Fibroblast of villous mesenchyme (primary cell): ENCODE measurements at places on chromosomes 5 and 9. TPM values are rescaled to one million over a fixed set of nuclear protein-coding genes. Genes with fewer than 3 reads are reported as not detected.
A peak's percentile ranks its signal among the peaks of the same experiment; 100 is the strongest.

IRX1 gene
- not detected in 2 replicates for total RNA-seq

GRCh38 chr9:113963017-113963620 lies 87.0 kb downstream of the ZNF618 start:
- peak; percentile 76 for DNase-seq

PCDHGC4 gene
- total RNA-seq = 2.6 and 2.9 TPM in 2 replicates

DNA sequence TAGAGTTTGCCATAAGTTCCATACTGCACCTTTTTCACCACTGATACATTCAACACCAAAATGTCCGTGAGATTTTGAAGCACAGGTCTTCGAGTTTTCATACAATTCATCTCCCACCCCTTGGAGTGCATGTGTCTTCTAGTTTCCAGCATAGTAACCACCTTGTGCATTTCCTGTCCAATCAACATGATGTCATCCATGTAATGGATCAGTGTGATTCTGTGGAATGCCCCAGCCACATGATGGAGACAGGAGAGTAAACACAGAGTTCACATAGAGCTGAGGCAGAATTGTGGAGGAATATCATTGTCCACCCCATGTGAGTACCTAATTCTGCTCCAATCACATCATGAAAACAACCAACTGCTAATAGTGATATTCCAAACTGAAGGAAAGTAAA lies 441.5 kb upstream of the CDH6 start:
- DNase-seq = no peak

HTR1A gene
- not detected in 2 replicates for total RNA-seq

PCDHGA8 gene
- total RNA-seq = 3.0 and 3.2 TPM in 2 replicates

GRCh38 chr9:2876726-2877125 lies 32.8 kb upstream of the PUM3 start:
- DNase-seq = no peak

RPL7A gene
- 1,651 and 1,997 TPM in 2 replicates for total RNA-seq

DNA sequence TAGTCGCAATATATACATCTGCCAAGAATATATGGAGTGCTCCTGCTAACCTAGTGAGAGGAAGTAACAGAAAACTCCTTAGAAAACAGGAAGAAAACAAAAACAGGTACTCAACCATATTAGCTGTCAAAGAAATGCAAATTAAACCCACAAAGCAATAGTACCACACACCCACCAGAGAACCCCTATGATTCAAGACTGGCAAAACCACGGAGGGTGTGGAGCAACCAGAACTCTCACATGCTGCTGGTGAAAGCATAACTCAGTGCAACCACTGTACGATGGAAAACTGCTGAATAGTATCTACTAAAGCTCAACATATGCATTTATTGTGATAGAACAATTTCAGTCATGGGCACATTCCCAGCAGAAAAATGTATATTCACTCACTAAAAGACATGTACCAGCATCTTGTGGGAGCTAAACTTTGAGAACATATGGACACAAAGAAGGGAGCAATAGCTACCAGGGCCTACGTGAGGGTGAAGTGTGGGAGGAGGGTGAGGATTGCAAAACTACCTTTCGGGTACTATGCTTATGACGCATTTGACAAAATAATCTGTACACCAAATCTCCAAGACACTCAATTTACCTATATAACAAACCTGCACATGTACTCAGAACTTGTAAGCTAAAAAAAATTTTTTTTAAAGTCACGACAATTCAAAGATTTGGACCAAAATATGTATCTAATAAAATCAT lies 34.0 kb downstream of the PTPN3 start:
- no peak for DNase-seq

DNA sequence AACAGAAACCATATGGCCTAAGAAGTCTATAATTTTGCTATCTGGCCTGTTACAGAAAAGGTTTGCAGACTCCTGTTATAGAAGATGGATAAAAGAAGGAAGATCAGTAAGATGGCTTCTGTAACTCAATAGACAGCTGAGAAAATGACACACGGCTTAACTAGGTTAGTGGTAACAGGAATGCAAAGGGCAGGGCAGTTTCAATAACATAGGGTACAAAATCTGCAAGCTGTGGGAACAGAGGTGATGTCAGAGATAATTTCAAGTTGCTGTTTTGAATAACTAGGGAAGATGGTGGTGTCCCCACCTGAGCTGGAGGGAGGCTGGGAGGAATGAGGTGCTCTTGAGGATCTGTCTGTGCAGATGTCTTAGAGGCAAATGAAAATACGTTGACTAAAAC lies 106.5 kb downstream of the GLIS3 start:
- no peak for DNase-seq

DNA sequence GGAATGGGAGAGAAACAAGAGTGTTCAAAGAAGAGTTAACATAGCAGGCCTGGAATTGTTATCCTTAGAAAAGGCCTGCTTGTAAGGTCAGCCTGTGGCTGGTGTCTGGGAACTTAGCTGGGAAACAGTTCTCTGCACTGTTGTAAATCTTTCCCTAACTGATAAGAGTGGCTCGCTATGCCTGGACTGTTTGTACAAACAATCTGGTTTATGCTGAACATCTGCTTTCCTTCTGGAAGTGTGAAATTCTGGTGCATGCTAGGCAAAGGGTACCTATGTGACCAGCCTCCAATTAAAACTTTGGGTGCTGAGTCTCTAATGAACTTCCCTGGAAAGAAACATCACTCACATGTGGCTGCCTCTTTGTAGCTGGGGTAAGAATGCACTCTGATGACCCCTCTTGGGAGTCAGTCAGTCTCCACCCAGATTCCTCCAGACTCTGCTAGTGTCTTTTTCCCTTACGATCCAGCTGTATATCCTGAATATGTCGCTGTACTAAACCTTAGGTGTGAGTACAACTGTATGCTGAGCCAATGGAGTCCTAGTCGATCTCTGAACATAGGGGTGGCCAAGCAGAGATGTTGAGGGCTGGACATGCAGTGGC lies 16.5 kb downstream of the SPARC start:
- peak; percentile 99 for DNase-seq

DNA sequence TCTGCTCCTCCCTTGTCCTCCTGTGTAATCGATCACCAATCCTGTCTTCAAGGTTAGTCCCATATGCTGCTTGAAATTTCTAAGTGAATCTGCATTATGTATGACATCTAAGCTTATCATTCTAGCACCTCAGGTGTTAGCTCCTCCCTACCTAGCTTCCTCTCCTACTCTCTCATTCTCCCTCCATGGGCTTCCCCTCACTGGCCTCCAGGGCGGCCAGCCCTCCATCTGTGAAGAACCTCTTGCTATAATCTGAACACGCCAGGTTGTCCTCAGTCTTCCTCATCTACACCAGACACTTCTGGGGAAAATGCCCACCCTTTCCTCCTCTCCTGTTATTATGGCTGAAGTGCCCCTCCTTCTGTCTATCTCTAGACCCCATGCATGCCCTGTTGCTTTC lies 599.3 kb upstream of the KLF4 start:
- DNase-seq = no peak

PRLR gene
- total RNA-seq = 0.97 and 3.5 TPM in 2 replicates

DNA sequence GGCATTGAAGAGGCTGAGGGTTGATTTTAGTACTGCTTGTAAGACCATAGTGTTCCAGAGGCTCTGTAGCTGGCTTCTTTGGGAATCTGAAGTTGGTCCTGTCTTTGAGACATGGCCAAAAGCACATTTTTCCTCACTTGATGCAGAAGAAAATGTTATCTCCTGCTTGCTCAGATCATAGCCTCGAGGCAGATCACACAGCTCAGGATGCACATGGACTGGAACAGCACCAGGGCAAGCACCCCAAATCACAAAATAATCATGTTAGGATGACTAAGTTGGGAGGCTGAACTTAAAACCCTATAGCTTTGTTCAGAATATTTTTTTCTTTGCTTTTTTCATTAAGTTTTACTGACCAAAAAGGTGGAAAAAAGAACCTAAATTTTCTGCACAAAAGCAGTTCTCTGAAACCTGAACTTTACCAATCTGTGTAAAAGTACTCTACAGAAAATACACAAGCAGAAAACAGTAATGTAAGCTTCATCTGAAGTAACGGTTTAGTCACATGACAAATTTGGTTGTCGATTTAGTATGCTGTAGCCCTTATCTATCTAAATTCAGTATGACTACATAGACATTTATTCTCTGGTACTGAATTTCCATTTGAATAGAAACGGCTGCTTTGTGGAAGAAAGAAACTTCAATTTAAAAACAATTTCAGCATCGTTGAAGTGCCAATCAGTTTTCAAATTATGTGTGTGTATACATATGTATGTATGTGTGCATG lies 3.4 kb downstream of the KLHL9 start:
- DNase-seq = no peak

DNA sequence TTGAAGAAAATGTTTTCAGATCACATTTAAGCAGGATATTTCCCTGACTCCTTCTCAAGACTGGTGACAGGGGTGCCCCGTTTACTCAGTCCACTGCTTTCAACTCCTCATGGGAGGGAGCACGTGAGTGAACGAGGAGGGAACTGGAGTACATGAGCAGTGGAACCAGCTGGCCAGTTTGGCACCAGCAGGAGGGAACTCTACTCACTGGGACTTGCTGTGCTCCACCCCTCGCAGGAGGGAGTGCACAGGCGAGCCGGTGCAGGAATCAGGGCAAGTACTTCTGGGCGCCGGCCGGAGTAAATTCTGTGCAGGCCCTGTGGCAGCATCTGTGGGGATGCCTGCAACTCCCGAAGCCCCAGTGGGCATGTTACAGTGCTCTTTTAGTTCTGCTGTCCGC lies 1941.1 kb upstream of the C9orf72 start:
- DNase-seq = no peak

DNA sequence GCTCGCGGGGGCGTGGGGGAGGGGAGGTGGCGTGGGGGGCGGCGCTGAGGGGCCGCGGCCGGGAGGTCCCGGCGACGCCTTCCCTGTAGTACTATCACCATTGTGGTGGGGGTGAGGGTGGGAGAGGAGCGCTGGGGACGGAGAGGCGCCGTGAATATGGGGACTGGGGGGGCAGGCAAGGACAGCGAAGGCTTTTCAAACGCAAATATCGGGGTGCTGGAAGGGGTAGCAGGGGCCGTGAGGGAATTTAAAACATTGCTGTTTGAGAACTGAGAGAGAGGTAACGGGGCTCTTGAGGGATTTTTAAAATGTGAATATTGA lies 427 bp downstream of the RBM27 start:
- no peak for DNase-seq

DNA sequence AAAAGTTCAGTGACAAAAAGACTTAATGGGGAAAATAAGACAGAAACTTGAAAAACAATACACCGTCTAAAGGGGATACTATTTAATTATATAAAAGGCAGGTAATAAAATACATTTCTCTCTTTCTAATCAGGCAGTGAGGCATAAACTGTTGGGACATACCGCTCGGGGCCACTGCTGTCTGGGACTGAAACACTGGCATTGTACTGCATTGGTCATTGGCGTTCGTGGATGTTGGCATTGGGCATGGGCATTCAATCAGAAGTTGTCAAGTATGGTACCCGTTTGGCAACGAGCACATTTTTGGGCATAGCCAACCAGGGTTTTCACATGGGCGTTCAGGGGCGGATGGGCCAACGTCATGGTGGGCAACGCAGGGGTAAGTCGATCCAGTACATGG lies 4.7 kb downstream of the HNRNPK start:
- no peak for DNase-seq

GRCh38 chr9:76904661-76905457 lies 1.1 kb downstream of the PRUNE2 start:
- DNase-seq = no peak

DNA sequence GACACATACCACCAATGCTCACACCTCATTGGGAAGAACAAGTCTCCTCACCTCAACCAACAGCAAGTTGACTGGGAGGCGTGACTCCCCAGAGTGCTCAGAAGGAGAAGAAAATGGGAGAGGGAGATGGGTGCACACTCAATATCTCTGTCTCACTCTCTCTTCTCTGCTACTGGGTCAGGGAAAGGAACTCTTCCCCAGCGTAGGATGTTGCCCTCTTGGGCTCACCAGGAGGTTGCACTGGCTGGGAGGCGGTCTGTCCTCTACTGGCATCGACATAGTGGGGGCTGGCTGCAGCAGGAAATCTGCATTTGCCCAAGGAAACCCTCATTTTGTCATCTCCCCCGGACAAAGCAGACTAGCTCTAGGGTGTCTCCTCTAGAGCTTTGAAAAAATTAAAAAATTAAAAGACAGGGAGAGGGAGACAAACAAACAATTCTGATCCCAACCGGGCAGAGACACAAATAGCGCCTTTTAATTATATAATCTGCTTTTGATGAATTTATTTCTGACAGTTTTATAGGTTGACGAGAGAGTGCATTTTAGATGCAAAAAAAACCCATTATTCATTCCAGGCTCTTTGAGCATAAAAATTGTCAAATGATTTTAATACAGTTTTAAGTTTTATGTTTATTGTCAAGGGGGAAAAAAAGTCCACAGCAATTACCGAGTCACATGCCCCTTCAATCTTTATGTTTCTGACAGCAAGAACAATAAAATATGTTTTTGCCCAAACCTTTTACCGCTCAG lies 179.3 kb upstream of the MVB12B start:
- no peak for DNase-seq

SV2C gene
- not detected in 2 replicates for total RNA-seq

GZMA gene
- not detected in 2 replicates for total RNA-seq

- no peak for DNase-seq
These were observed 31.0 kb downstream of the EPB41L4A start for GRCh38 chr5:112388074-112388473.

GRCh38 chr5:148378670-148379069 lies 5.1 kb upstream of the FBXO38 start:
- DNase-seq = no peak

CCNI2 gene
- total RNA-seq = under 0.01 TPM in 1 of 2 replicates, not detected in the other

DNA sequence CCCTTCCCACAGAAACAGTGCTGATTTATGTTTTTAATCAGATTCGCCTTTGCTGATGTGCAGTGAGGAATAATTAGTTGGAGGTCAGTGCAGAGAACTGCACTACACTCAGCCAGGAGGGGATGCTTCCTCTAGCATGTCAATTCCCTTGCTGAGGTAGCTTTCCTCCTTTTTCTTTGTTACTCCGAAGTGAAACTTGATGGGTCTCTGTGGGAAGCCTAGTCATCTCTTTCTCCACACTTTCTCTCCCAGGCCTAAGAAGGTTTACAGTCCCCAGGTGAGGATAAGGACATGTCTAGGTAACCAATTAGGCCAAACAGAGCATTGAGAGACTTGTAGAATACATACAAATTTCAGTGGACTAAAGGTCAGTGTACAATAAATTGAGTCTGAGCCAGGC lies 461.8 kb downstream of the KIF4B start:
- DNase-seq = no peak

DNA sequence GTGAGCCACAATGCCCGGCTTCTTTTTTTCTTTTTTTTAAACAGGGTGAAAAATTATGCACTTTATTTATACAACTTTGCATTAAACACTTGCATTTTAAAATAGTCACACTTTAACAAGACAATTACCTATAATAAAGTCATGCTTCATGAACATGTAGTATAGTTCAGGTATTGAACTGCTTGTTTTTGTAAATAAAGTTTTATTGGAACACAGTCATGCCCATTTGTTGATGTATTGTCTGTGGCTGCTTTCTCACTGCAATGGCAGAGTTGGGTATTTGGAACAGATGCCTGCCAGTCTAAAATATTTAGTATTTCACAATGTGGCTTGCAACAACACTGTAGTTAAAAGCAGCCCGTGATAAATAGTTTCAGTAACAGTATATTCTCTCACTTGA lies 32.8 kb upstream of the CCL21 start:
- no peak for DNase-seq

CHSY3 gene
- 9.9 and 11.3 TPM in 2 replicates for total RNA-seq
